D341Med (cell line): ENCODE measurements at places on chromosomes 6 and 20.

- DNase-seq = peak; percentile 93
Measured at GRCh38 chr6:1311400-1312202, at the start of gene FOXQ1. Gene FOXQ1 (plus strand): TSS chr6:1312098. CDS start chr6:1312705, 607 bp downstream.

DNA sequence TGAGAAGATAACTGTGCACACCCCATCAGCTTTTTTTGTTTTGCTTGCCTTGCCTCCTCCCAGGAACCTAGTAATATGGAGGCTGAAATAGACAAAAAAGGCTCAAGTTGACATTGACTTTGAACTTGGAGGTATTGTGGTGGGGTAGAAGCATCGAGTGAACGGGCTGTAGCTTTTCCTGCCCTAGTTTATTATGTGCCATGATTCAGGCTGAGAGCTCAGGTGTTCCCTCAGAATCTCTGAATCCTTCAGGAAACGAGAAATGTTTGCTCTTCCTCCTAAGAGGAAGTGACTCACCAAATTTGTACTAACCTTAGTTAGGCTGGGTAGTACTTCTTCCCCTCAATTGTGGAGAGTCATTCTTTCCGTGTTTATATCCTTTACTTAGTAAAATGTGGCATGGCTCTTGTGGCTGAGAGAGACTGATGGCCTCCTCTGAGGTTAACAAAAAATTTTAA is 98.8 kb downstream of the SASH1 start:
- no peak for DNase-seq

GRCh38 chr20:53923566-53924369 is 146.6 kb downstream of the BCAS1 start:
- no peak for DNase-seq

DNA sequence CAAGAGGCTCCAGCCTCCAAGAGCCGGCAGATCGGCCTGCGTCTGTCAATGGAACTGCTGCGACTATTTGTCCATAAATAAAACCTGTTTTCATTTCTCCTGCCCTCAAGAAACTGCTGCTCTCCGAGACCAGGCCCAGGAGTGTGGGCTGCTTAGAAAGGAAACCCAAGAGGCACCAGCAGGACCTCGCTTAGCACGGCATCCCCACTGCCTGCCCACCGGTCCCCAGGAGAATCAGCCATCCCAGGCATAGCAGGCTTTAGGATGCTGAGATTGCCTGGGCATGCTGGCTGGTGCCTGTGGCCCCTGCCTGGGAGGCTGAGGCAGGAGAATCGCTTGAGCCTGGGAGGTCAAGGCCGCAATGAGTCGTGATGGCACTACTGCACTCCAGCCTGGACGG is 17.6 kb downstream of the NTSR1 start:
- DNase-seq = no peak

DNA sequence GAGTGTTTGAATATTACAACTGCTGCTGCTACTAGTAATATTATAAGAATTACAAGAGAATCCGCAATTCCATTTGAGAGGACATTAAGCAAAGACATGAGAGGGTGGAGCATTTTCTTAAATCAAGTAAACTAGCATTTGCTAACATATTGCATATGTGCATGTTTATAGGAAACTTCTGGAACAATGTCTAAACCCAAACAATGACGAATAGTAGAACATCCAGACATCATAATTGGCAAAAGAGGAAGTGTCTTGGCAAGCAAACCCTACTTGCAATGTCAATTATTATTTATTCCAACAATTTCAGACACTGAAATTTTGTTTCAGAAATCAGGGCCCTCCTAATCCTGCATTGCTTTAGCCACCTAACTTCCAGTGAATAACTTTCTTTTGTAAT is 1155.3 kb upstream of the GJE1 start:
- DNase-seq = no peak

- no peak for DNase-seq
Measured at GRCh38 chr6:82410151-82410648, 46.6 kb downstream of the TPBG start.

GRCh38 chr20:2507464-2507863 is 1.3 kb downstream of the ZNF343 start:
- DNase-seq = no peak

DNA sequence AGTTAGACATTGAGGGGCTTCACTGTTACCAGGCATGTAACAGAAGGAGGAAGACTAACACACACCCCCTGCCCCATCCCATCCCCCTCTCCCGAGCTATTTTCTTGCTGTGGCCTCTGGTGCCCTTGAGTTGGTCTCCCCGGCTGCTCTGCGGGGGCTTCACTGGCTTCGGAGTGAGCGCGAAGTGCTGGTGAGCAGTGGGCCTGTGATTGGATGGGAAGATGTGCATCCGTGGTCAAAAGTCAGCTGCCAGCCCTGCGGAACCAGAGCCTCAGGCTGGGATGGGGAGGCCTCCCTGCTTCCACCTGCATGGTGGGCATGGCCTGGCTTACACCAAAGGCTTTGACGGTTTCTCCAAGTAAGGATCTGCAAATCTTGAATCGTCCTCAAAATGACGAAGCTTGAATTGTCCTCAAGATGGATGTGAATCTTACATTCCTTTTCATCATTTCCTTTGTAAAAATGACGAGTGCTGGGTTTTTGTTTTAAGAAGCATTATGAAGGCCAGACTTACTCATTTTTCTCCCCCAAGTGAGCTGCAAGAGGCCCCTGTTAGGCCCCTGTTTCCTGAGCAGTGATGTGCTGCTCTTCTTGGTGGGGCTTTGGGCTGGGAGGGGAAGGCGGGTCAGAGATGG is 23.7 kb downstream of the SPATA2 start:
- no peak for DNase-seq

DNA sequence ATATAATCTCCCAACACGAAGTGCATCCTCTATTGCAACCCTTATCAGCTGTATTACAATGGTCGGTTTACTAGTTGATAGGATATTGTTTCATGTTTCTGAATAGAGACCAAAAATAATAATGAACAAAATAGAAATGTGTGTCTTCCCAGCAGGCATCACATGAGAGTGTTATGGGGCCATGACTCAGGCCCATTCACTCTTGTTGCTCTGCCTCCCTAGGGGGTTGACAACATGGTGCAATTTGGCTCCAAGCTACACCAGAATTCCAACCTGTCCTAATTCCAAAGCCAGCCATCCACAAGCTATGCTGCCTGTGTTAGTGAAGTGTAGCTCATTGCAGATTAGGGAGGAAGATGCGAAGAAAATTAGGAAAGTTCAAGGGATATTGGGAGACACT is 13.1 kb upstream of the SAYSD1 start:
- no peak for DNase-seq

DNA sequence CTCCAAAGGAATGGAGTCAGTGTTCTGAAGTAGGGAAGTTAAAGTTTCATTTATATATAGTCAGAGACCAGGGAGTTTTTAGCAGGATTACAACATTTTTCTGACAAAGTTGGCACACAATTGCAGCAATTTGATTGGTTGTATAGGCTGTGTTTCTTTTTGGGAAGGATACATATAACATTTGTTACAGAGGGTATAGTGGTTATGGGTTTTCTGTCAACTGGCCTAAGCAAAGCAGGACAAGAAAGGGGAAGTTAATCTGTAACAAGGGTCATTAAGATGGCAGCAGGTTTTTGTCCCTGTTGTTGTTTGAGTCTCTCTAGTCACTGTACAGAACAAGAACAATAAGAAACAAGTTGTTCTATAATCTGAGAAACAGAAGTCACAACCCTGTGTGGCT is 41.4 kb downstream of the TPD52L1 start:
- DNase-seq = no peak

GRCh38 chr6:157962601-157963302 is 18.9 kb upstream of the SYNJ2 start:
- DNase-seq = no peak

DNA sequence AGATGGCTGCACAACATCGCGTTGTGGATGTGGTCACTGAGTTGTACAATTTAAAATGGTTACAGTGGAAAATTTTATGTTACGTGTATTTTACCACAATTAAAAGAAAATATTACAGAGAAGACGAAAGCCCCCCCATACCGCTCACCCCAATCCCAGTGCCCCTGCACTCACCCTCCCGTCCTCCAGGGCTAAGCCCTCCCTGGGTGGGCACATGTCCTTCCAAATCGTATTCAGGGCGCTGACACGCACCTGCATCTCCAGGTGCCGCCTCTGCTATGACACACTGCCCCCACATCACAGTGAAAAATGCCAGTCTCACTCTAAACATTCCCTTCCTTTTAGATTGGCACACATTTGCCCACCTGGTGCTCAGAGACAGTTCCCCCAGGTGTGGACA is 49.4 kb downstream of the PSMG4 start:
- no peak for DNase-seq

GRCh38 chr6:47524136-47524845 is 46.7 kb downstream of the CD2AP start:
- DNase-seq = no peak

GRCh38 chr20:61460261-61461052 is 208.4 kb downstream of the CDH4 start:
- no peak for DNase-seq

DNA sequence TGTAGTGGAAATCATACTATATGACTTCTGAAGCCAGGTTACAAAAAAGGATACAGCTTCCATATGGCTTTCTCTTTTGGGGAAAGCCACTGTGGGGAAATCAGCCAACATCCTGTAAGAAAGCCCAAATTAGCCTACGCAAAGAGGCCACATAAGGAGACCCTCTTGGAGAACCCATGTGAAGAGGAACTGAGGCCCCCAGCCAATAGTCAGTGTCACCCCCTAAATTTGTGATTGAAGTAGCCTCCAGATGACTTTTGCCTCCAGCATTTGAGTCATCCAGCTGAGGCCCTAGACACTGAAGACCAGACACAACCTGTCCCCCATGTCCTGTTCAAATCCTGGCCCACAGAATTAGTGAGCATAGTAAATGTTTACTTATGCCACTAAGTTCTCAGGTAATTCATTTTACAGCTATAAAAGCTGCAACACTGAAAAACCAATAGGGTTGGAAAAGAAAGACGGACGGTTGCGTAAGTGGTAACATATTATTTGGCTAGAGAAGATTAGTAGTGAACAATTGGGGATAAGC is 60.4 kb downstream of the HMGCLL1 start:
- DNase-seq = no peak

DNA sequence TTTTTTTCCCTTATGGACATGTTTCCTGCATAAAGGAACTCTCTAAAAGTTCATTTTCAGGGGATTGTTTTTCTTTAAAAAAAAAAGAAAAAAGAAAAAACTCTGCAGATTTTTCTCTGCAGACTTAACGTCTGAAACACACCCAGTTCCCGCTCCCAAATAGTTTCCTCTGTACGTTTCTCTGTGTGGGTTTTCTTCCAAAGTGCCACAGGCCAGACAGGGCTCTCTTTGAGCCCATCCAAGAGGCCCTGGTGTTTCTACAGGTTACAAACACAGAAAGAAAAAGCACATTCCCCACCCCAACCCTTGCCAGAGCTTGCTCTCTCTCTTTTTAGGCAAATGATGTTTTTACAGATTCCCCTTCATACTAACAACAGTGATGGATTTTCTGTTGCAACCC is 258.6 kb downstream of the FNDC1 start:
- no peak for DNase-seq

- DNase-seq = no peak
Measured at GRCh38 chr6:112037783-112038216, 16.1 kb upstream of the CCN6 start.

- DNase-seq = no peak
Measured at GRCh38 chr6:109048670-109049415, 45.8 kb downstream of the SESN1 start.

GRCh38 chr6:130453230-130453629 is 87.4 kb downstream of the TMEM200A start:
- DNase-seq = no peak

- no peak for DNase-seq
Measured at GRCh38 chr6:22362361-22362760, 65.5 kb upstream of the PRL start.

DNA sequence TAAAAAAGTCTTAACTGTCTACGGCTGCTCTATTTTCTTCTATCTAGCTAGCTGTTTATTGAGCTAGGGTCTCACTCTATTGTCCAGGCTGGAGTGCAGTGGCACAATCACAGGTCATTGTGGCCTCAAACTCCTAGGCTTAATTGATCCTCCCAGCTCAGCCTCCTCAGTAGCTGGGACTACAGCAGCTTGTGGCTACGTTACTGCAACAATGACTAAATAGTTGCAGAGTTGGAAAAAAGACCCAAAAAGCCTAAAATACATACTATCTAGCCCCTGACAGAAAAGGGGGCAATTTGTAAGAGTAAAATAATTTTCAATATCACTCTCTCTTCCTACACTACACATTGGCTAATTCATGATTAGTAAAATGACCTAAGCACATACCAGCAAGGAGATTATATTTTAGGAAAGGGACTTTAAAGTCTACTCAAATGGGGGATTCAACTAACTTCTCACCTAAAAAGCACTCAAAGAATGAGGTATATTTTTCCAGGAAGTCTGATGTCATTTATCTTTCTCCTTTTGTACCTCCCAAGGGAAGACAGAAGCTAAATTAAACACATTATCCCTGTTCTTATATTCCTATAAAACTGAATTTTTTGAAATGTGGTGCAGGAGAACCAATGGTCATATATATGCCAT is 82.8 kb downstream of the ZMYND8 start:
- no peak for DNase-seq

DNA sequence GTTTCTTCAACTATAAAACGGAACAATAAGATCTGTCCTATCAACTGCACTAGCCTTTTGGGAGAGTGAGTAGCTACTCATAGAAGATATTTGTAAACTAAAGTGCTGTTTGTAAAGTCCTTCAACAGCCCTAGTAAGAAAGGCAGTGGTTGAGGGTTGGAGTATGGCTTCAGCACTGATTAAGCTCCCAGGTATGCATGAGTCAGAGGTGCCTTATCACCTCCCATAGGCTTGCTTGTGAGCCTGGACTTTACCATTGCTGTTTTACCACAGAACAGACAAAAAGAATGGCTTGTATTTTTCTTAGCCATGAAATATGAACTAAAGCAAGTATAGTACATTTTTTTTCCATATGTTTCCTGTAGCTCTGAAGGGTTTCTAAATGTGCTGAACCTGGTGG is 44.1 kb downstream of the SAMD3 start:
- DNase-seq = no peak

GRCh38 chr6:136244061-136244616 is 6.0 kb downstream of the MTFR2 start:
- no peak for DNase-seq

GRCh38 chr6:150687508-150687907 is 87.8 kb downstream of the PLEKHG1 start:
- no peak for DNase-seq

GRCh38 chr20:32661820-32662528 is 11.8 kb downstream of the C20orf203 start:
- DNase-seq = peak; percentile 42
